Stimulated activated CD4-positive, alpha-beta T cell treated with anti-CD3 and anti-CD28 coated beads, Interleukin-1b, Interleukin-23, amount 100 ng/mL, for 1 hour (primary cell): ENCODE measurements at places on chromosomes 1 and 21.

DNA sequence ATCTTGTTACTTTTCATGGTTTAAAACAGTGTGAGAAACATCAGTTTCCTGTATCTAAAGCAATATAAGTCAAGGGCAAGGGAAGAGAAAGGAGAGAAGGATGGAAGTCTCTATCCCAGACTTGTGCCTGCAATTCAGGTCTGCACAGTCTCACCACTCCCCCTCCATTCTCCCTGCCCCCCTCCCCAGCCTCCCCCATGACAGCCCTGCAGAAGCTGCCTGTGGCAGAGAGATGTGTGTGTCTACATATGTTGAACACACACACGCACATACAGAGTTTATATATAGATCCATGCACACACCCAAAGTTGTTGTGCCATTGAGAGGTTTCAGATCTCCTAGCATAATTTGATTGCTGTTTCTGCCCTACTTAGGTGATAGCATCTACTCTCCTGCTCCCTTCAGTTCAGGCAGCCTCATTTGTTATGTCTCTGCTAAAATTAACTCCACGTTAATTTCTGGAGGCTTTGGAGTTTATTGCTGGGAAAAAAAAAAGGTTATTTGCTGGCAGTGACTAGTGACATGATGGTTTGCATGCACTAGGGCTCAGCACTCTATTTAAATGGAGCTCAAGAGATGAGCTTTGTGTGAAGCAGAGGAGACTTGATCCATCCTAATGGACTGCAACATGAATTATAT, 124.9 kb upstream of the SMYD2 start:
- DNase-seq: no peak

GRCh38 chr1:239112101-239112935, 274.1 kb upstream of the CHRM3 start:
- no peak for DNase-seq

DNA sequence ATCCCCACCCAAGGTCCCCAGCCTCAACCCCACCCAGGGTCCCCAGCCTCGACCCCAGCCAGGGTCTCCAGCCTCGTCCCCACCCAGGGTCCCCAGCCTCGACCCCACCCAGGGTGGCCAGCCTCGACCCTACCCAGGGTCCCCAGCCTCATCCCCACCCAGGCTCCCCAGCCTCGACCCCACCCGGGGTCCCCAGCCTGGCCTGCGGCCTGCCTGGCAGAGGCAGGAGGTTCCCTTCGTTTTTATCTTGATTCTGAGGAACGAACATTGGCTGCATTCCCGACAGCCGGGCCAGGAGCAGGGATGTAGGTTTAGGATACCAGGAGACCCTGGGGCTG, 3.4 kb upstream of the PDE9A start:
- DNase-seq: no peak

- DNase-seq: no peak
These were observed 100.5 kb downstream of the TEX35 start for GRCh38 chr1:178613271-178613945.

DNA sequence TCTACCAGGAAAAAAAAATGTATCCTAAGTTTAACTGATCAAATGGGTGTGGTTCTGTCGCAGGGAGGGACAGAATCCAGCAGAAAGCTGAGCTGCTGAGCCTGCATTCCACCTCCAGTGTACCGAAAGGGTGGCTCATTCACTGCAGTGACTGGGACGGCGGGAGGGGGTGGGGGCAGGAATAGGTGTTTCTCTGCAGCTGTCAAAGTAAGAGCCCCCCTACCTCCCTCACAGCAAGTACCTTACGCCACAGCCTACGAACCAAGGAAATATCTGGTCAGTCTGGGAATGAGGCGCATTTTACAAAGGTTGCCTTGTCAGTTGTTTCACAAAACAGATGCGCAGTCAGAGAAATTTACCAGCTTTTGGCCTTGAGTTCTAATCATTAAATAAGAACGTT, 1.7 kb downstream of the S100B start:
- DNase-seq: no peak

DNA sequence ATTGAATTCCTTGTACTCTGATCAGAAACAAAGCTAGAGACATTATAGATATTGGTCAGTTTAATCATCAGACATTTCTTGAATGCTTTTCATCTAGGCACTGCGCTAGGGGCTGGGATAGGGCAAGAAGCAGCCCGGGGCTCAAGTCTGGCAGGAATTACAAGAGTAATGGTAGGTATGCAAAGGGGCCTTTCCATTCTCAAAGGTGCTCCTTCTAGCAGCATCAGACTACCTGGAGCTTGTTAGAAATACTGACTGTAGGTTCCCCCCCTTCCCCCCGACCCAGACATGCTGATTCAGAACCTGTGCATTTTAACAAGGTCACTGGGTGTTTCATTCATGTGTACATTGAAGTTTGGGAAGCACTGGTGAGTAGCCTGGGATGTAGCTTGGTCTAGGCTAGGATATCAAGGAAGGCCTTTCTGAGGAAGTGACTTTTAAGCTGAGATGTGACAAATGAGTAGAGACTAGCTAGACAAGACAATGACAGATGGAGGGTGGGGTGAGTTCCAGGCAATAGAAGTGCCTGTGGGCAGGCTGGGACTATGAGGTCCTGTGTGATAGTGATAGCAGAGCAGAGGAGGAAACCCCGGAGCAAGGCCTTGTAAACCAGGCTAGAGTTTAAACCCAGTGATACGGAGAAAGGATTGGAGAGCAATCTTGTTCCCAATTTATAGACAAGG, 26.3 kb downstream of the NFASC start:
- DNase-seq: no peak

DNA sequence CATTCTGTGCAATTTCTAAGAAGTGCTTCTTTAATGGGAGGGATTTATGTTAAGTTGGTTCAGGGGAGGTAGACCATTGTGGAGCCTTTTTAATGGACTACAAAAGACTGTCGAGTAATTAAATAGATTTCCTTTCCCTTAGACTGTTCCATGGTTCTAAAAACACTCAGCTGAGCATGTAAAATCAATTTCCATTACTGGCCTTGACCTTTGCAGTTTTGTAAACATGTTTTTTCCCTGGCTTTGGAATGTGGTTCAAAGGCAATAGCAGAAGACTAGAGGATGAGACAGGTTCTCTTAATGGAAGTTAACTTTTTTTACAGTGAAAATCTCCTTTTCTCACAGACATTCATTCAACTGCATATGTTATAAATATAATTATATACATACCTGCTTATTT, 37.6 kb upstream of the BTG3 start:
- DNase-seq: no peak

DNA sequence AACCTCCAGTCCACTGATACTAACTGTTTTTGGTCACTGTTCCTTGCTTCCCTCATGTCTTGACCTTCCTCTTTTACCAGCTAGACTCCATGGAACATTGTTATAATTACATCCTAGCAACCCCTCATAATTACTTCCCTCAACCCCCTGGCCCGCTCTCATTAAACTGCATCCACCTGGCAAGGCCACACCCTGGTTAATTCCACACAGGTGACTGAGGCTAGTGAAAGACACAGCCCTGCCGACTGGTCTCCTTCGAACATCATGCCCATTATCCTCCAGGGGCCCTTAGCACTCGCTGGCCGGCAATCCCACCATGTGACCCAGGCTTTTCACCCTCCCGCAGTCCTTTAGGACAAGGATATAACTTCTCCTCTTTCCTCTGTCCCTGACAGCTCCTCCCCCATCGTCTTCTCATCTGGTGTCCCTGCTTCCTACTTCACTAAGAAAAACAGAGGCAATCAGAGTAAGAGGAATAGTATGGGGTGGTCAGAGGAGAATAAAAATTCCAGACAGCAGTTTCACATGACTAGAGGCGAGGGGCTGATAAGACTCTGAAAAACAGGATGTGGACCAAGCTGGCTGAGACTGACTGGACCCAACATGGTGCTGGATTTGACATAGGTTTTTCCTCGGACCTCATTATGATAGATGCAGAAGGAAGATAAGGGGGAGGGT, 8.8 kb upstream of the TENT5B start:
- DNase-seq: no peak

DNA sequence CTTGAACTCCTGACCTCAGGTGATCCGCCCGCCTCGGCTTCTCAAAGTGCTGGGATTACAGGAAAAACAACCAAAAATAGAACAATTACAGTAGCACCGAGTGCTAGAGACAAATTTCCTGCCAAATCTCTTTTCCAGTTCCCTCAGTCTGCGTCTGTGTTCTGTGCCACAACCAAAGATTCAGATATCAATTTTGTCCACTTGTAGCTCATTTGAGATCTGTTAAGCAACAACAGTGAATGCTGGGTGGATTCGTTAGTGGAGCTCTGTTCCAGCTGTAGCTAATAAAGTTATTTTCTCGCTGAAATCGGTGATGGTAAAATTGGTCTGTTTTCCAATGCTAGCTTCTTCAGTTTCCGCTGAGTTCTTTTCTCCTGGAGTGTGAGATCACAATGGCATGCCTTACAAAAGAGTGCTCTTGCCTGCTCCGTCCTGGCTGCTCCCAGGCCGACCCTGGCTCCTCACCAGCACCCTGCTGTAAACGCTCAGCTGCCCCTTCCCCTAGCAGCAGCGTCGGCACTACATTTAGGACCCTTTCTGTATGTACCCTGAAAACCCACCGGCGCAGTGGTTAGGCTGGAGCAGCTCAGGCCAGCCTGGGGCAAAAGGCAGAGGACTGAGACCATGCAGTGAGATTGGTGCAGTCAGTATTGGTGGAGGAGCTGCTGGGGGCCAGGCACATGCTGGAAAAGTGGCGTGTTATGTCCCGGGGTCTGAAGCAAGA, 395.4 kb downstream of the KIF26B start:
- DNase-seq: no peak

- no peak for DNase-seq
These were observed 1.7 kb upstream of the KRTAP7-1 start for GRCh38 chr21:30831194-30831765.
